Activated CD8-positive, alpha-beta memory T cell treated with anti-CD3 and anti-CD28 coated beads for 24 hours (primary cell): ENCODE measurements at places on chromosomes 6 and 20.

GRCh38 chr6:16476861-16477260, 238.5 kb downstream of the GMPR start:
- no peak for DNase-seq

- DNase-seq, result no peak
Observed at GRCh38 chr6:14550410-14550809, 432.8 kb downstream of the CD83 start.

- no peak for DNase-seq
Observed at GRCh38 chr20:63624486-63624885, 2.4 kb downstream of the GMEB2 start.

DNA sequence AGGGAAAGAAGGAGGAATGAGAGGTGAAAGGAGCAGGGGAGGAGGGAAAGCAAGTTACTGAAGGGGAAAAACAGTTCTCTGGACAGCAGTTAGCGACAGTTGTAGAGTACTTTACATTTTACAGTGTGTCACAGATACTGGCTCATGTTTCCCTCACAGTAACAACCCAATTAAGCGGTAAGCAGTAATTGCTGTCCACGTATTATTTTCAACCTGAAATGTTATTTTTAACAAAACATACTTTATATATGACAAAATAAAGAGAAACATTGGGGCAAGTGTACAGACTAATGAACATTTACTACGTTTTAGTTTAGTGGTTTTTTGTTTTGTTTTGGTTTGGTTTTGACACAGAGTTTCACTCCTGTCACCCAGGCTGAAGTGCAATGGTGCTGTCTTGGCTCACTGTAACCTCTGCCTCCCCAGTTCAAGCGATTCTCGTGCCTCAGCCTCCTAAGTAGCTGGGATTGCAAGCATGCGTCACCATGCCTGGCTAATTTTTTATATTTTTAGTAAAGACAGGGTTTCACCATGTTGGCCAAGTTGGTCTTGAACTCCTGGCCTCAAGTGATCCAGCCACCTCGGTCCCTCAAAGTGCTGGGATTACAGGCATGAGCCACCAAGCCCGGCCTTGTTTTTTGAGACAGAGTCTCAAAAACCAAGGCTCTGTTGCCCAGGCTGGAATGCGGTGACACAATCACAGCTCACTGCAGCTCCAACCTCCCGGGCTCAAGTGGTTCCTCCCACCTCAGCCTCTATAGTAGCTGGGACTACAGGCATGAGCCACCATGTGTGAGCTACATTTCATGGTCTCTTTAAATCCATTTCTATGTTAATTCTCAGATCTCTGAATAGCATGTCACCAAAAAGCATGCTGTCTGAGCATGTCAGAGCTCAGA, 22.6 kb upstream of the BTN3A2 start:
- no peak for DNase-seq

GRCh38 chr6:141641406-141641805, 491.3 kb upstream of the GJE1 start:
- DNase-seq, result no peak

DNA sequence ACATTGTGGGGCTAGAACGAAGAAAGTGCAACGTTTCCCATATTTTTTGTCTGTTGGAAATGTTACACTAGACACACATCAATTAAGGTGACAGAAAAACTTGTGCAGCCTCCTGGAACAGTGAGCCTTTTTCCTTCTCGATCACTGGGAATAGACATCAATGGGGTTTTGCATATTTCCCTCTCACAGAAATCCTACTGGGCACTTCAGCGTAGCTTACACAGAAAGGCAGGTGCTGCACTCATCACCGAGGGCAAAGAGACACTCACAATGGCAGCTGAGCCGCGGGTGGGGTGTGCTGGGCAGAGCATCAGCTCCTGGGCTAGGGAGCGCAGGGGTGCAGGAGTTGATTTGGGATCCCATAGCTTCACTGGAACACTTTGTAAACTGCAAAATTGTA, 64.5 kb downstream of the THBS2 start:
- no peak for DNase-seq

- DNase-seq, result no peak
Observed at GRCh38 chr6:904994-905393, 212.1 kb upstream of the EXOC2 start.

GRCh38 chr6:79702691-79703090, 71.6 kb downstream of the SH3BGRL2 start:
- DNase-seq, result peak; percentile 69

DNA sequence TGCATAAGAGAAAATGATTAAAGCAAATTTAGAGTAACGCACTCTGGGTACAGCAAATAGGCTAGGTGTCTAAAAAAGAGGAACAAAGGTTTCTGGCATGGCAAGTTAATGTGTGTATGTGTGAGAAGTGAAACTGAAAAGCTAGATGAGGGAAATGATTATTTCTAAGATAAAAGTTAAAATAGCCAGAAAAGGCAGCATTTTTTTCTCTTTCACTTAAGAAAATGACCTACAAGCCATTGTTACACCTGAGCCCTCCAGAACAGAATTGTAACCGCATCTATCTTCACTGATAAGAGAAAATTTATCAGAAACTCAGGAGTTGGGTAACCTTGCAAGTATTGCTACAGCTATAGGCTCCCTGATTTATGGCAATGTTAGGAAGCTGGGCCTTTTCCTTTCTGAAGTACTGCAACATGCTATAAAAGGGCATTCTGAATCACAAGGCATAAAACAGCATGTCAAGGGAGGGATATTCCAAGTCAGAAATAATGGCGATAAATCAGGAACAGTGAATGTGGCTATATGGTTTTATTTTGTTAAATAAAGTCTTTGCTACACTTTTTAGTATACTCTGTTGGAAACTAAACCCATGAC, 395.3 kb downstream of the TBC1D32 start:
- DNase-seq, result no peak

DNA sequence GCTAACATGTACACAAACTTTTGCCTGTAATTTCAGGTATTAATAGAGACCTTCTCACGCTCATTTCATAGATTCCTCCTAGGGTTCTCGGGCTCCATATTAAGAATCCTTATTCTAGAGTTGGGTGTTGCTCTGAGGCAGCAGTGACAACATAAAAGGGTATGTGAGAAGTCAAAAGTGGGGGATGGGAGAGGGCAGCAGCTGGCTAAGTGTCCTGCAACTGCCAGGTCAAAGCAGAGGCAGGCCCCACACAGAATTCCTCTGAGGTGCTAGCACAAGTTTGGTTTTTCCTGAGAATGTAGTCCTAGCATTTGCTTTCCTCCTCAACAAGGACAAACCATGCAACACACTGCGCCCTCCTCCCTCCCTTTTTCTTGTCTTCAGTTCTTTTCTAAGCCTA, 4.6 kb downstream of the NSFL1C start:
- DNase-seq, result peak; percentile 30
